ENCODE measurements at places on chromosomes 16 and 17.

GRCh38 chr17:58541249-58541648 lies 26.8 kb upstream of the MTMR4 start:
- no peak for DNase-seq

DNA sequence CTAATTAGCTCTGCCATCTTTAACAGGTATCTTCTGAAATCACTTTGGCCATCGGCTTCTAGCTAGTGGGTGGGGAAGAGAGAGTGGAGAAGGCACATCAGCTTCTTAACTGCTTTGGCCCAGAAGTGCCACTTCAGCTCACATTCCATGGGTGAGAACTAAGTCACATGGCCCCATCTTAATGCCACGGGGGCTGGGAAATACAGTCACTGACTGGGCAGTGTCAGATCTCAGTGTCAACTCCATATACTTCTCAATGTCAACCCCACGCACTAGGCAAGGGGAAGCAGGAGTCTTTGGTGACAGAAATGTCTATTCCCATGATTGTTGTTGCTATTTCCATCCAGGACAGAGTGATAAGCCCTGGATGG lies 29.4 kb downstream of the CCR7 start:
- no peak for DNase-seq

- DNase-seq: no peak
These were observed 5.9 kb downstream of the DYNLL2 start for GRCh38 chr17:58089111-58089510.

DNA sequence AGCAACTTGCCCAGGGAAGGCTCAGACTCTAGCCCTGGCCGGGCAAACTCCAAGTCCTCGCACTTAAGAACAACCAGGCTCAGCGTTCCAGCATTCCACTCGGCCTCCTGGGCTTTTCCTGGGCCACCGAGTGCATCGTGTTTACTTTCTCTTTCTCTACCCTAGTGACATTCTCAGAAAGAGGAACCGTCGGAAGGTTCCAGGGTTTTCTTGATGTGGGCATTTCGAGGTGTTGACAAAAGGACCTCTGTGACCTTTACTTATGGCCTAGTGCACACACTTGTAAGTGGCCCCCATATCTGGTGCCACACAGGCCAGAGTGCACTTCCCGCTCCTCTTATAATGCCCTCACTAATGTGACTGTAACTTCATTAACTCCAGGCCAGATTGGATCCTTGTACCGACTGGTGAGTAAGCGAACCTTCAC lies 3.1 kb upstream of the BANP start:
- DNase-seq: no peak

- DNase-seq: no peak
These were observed 339.8 kb upstream of the TNRC6C start for GRCh38 chr17:77618731-77619130.

DNA sequence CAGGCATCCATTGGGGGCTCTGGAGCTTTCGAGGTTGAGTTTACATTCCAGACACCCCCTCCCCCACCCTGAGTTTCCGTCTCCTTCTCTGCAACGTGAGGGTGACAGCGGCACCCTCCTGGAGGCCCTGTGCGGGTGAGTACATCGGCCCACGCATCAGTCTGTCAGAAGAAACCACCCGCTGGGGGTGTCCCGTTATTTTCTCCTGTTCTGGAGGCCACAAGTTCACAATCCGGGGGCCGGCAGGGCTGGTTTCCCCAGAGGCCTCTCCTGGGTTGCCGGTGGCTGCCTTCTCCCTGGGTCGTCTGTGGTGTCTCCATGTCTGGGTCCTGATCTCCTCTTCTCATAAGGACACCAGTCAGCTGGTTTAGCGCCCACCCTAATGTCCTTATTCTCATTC lies 35.7 kb downstream of the GSE1 start:
- DNase-seq: no peak

- DNase-seq: no peak
These were observed 17.4 kb downstream of the CDIPT start for GRCh38 chr16:29845656-29846055.

DNA sequence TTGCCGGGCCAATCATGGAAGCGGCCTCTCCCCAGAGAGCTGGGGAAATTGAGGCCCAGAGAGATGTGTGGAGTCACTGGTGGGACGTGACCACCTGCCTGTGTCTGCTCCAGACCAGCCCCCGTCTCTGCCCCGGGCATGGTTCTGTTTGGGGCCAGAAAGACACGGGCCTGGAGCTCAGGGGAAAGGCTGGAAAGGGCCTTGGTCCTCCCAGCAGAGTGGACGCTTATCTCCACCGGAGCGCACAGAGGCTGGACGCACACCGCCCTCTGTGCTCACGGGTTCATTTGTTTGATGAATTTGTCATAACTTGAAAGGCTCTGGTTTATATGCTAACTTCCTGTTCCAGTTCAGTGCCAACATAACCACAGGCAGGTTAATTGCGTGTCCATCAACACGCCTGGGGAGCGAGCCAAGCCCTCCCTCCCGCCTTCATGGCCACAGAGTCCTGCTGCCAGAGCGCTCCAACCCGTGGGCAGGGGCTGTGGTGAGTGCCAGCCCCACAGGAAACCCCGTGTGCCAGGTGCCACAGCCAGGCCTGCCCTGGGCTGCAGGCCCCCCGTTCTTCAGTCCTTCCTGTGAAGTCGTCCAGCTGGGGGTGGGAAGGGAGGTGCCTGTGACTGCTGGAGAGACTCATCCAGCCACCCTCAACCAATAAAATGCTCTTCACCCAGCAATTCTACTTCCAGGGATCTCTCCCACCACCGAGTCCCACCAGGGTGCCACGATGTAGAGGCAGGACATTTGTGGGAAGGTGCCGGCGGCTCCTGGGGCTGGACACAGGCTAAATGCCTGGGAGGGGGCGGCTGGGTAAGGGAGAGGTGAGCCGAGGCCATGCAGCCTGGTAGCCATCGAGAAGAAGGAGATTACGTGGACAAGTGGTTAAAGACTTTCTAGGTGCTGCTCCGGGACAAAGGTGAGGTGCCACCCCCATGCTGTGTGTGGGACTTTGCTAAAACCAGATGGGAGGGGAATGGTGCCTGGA lies 29.4 kb upstream of the BAHCC1 start:
- peak; percentile 95 for DNase-seq

DNA sequence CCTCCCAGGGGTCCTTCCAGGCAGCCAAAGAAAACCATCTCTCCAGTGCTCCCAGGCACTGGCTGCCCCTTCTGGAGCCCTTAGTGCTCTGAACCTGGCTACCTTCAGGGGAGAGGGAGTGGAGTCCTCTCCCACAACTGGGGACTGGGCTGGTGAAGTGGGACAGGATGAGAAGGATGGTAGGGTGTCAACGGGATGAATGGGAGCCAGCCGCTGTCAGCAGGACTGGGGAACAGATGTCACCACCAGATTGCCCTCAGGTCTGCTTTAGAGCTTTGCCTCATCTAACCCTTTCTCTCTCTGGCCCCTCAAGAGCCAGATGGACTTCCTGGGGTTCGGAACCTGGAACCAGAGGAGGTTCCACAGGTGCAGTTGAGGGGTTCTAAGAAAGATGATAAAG lies 488 bp upstream of the SEBOX start:
- DNase-seq: no peak

DNA sequence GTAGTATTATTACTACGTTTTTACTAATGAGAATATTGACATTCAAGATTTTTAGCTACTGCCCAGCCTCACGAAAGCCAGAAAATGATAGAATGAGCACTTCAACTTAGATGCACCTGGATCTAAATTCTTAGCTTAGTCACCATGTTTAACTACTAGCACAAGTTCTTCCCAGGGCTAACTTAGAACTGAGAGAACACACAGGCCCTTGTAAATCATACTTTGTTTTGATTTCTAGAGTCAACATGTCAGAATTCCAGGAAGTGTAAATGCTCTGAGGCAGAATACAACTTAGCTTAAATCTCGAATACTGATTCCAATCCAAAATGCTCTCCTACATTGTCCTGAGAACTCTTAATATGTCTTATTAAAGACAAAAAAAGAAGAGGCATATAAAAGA lies 6.8 kb upstream of the ACSM1 start:
- DNase-seq: peak; percentile 31

DNA sequence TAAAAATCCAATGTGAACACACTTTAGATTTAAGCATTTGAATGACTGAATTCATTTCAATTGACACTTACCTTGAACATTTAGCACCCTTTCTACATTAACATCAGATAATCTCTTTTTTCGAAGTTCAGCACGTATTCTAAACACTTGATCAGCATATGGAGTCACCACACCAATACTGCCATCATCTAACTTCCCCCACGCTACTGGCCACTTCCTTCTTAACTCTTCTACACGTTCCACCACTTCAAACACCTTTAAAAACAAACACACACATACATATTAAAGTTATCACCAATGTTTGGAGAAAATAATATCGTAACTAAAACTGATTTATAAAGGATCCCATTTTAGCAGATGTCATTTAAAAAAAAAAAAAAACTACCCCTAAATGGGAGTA lies 93.5 kb downstream of the CACNG1 start:
- no peak for DNase-seq

- peak; percentile 91 for DNase-seq
These were observed 29.4 kb downstream of the CACNA1H start for GRCh38 chr16:1182316-1182671.

DNA sequence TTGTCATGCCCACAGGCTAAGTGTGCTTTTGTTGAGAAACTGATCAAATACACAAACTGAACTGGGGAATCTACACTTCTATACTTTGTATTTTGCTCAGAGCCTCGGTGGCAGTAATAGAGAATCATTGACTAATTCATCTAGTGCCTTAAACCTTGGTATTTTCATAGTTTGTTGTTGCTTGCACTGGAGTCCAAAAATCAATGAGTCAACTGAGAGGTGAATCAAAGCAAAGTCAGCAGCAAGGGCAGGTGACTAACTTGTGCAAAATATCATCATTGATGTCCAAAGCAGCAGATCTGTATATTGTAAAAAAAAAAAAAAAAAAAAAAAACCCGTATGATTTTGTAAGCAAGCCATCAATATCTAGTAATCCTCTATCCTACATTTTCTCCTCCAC lies 296.4 kb downstream of the MAP2K6 start:
- no peak for DNase-seq

DNA sequence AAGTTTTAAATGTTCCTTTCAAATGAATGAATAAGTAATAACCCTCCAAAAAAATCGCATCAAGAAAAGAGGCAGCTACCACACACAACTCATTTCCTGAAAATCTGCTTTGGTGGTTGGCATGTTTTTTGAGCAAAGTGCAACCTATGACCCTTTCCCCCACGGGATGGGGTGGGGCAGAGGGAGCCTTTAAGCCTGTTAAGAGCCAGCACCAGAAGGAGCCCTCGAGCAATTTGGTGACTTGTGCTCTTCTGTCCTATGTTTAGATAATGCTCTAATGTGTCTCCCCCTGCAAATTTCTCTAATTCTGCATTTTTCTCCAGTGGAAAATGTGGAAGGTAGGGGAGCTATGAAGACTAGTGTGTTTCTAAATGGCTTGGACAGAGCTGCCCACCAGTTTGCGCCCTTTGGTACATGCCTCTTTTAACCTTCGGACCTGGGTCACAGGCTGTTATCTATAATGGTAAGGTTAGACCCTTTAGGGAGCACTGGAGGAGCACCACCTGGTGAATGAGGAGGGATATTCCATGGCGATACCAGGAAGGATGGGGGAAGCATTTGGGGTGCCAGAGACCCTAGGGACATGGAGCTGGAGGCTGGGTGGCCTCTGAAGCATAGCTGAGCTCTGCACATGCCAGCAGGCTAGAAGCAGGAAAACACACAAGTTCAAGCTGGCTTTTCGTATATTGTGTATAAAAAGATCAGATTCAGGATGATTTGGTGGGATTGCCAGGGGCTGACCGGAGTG lies 1.6 kb downstream of the PYCARD start:
- no peak for DNase-seq

DNA sequence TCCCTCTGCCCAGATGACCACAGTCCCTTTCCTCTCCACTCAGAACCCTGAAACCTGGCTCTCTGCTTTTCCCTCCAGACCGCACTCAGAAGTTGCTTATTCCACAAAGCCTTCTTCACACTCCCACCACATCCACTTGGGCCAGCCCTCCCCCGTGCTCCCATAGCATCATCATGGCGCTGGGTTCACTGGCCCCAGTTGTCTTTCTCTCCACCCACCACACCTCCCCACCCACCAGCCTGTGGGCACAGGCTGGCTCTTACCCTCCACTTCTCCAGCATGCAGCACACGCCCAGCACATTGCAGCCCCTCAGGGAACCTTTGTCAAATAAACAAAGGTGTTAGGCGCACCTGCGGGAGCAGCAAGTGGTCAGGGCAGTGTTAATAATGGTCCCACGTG lies 130.0 kb downstream of the KATNIP start:
- no peak for DNase-seq

Data from kidney glomerular epithelial cell (primary cell).